ENCODE measurements at places on chromosomes 7 and 10. TPM values are rescaled to one million over a fixed set of nuclear protein-coding genes. Genes with fewer than 3 reads are reported as not detected.

DNA sequence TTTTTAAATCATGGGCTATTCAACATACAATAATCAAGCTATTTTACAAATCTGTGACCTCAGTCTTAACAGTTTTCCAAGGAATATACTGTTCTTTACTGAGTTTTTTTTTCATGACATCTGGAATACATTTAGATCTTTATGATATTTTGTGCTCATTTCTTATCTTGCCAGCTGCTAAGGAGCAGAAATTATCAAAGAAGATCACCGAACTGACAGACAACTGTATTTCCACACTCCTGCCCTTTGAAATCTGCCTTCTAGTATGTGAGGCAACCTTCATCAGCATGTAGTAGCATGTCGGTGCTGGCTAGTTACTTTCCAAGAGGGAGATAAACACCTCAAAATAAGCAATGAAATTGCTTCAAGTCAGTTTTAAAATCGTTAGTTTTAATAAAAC lies 66.4 kb downstream of the NHLRC2 start:
- no peak for DNase-seq

- DNase-seq, result no peak
These were observed 67.3 kb upstream of the NPY start for GRCh38 chr7:24216576-24217125.

- DNase-seq, result no peak
These were observed 10.5 kb upstream of the GUSB start for GRCh38 chr7:65992526-65992925.

GRCh38 chr10:127944256-127944655 lies 37.4 kb downstream of the PTPRE start:
- DNase-seq, result no peak

DNA sequence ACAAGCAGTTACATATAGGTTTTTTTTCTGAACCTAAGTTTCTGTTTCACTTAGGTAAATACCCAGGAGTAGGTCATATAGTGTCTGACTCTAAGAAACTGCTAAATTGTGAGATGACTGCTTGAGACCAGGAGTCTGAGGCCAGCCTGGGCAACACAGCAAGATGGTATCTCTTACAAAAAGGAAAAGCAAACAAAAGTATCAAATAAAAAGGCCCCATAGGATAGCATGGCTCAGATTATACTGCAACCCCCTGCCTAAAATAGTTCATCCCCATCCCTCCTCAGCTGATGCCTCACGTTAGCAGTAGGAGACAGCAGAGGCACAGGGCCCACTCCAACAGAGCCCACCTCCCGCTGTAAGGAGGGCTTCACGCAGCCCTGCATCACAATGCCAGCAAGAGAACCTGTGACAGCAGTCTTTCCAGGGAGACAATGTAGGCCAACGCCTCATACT lies 90.3 kb downstream of the SRPK2 start:
- DNase-seq, result no peak

GRCh38 chr7:100895956-100896731 lies 456 bp upstream of the ACHE start:
- no peak for DNase-seq

DNA sequence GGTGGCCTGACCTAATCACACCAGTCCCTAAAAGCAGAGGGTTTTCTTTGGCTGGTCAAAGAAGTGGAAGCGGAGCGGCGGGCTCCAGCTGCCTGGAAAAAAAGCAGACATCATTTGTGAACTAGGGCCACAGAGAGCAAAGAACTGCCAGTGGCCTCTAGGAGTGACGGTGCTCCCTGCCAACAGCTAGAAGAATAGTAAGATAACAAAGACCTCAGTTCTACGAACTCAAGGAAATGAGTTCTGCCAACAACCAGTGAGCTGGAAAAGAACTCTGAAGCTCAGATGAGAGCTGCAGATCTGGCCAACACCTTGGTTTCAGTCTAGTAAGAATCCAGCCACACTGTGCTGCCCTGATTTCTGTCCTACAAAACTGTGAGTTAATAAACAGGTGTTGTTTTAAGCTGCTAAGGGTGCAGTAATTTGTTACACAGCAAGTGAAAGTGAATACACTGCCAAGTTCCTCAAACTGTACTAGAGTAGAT lies 178.0 kb downstream of the SRPK2 start:
- DNase-seq, result no peak

DNA sequence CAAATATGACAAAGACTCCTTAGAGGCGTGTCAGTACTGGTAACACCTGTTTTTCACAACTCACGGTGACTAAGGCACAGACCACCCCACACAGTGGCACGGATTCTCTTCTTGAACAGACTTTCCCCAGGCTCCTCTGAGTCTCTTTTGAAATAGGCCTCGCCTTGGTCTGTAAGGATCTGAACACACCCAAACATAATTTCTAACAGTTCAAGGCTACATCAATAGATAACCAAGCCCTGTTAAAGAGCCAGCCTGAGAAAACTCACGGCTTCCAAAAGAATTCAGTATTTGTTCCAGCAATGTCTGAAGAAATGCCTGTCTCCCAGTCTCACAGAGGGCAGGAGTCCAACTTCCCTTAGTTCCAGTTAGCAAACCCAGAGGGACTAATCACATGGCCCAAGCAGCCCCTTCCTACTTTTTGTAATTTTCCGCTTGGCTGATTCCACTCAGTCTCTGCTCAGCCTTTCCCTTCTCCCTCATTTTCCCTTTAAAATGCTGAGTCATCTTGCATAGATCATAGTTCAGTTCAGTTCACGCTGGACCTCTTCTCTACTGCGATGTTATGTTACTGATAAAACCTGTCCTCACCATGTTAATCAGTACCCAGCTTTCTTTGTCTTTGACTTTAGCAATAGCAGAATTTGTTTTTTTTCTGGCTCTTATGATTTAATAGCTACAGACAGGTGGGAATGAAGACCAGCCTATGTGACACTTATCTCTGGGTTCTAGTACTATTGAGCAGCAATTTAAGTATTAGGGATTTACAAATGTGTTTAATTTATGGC lies 22.6 kb upstream of the AKR1C3 start:
- DNase-seq, result peak; percentile 80

DNA sequence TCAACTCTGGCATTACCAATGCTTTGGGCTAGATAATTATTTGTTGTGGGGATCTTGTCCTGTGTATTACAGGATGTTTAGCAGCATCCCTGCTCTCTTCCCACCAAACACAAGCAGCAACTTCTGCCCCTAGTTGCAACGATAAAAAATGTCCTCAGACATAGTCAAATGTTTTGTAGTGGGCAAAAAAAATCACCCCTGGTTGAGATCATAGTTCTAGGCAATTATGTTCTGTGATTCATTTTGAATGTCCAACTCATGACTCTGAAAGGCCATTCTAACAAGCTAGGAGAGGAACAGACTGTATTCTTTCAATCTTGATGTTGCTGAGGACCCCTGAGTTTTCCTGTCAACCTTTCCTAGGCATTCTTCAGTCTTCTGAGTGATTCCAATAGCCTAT lies 79.5 kb downstream of the RTKN2 start:
- DNase-seq, result no peak

DNA sequence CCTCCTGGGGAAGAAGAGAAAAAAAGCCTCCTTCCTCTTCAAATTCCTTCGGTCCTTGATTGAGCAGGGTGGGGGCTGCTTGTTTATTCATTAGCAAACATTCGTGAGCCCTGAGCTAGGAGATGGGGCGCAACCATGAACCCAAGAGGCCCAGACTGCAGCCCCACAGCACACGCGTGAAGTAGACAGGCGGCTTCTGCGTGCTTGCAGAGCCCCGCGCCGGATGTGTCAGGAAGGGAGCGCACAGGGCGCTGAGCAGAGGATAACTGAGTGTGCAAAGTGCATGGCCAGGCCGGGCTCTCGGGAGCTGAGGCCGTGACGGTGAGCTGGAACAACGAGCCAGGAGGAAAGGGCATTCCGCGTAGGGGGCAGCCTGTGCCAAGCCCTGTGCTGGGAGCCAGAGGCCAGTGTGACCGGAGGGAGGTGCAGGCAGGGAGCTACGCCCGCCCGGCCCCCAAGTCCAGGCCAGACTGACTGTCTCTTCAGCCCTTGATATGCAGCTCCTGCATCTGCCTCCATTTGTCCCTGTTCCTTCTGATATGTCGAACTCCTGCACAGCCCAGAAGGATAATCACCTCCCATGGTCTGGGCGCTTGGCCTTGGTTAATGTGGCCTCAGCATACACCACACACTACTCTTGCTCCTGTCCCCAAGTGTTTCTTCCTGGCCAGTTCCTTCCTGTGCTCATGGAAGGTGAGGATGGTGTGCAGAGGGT lies 4.6 kb downstream of the FOXL3 start:
- no peak for DNase-seq

Gene CLCN1
- not detected for polyA plus RNA-seq

Gene SPDYE8
- 0.67 TPM for polyA plus RNA-seq

Gene AOAH
- 9.2 TPM for polyA plus RNA-seq

Gene KIF5B
- polyA plus RNA-seq, result 160 TPM

Gene INSIG1
- 21.5 TPM for polyA plus RNA-seq

Gene ZNF716
- polyA plus RNA-seq, result 0.07 TPM

Gene NT5C3A
- polyA plus RNA-seq, result 43.7 TPM
